ENCODE measurements at places on chromosomes 3 and 15.

DNA sequence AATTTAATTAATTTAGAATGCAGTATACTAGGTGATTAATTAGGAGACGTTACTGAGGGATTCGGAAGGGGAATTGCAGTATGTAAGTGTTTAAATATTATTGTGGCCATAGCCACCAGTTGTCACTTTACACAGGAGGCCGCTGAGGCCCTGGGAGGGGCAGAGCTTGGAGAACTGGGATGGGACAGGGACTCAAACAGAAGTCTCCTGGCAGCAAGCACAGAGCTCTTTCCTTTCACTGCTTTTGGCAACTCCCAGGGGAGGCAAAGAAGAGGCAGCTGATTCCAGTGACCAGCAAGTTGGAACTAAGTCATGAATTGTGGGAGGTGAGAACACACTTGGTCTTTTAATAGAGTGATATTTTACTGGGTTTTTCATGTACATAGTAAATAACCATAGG, 248.6 kb downstream of the RPLP1 start:
- DNase-seq, result peak; percentile 57

- DNase-seq, result no peak
Observed at GRCh38 chr3:97360804-97361203, 403.8 kb upstream of the ARL6 start.

DNA sequence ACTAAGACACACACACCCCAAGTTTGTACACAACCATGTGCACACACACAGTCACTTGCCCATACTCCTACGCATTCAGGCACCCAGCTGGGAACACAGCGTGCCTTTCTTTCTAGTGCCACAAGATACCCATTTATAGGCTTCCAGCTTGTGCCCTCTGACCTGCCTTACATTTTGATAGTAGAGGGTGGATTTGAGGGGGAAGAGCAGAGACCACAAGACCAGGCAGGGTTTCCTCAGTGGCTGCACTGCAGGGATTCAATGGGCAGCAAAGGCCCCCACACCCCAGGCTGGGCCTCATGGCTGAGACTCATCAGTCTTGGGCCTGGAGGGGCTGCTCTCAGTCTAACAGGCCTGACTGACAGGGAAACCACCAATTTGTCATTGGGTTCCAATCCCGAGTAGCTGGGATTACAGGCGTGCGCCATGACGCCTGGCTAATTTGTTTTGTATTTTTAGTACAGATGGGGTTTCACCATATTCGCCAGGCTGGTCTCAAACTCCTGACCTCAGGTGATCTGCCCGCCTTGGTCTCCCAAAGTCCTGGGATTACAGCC, 18.8 kb upstream of the ANKDD1A start:
- no peak for DNase-seq

DNA sequence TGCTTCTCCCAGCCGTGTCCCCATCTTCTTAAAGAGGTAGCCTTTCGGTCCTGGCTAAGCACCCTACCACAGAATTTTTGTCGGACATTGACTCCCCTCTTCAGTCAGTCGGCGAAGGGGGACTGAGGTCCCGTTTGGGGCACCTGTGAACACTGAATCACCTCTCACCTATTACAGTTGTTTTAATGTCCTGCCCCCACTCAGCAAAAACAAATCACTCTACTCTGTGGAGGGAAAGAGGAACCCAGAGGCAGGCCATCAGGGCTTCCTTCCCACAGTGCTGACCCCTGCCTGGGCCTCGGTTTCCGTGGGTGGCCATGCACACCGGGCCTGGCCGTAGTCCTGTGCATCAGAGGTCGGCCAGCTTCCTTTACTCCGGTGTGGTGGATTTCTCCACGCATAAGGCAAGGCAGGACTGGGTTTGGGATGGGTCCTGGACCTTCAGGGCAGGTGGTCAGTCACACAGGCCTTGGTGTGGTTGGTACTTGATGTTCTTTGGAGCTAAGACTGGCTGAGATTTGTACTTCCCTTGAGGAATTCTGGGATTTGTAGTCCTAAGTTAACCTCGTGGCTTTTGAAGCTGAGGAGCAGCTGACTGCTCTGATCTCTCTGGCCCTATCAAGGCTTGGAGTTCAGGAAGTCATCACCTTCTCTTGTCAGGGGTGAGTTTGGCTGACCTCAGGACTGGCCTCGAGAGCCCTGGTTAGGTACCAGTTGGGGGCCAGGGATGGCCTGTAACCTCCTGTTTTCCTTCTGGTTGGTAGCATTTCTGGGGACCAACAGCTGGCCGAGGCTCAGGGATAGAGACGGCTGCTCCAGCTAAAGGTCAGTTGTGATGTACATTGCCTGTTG, 627 bp upstream of the FAM131A start:
- peak; percentile 90 for DNase-seq

DNA sequence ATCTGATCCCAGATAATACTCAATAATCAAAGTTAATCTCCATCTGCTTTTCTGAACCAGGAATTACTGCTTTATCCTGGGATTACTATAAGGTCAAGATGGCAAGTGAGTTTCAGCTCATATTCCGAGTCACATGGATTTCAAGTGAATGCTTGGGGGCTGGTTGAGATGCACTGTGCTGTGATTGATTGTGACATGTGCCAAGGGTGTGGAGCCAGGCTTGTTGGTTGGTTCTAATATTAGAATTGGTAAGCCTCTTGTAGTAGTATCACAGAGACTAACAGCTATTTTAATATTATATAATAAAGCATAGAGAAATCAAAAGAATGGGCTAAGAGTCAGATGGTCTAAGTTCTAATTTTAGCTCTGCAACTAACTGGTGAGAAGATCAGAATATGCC, 74.2 kb upstream of the ICE2 start:
- peak; percentile 76 for DNase-seq

- no peak for DNase-seq
Observed at GRCh38 chr15:73540161-73540560, 93.0 kb downstream of the NPTN start.

DNA sequence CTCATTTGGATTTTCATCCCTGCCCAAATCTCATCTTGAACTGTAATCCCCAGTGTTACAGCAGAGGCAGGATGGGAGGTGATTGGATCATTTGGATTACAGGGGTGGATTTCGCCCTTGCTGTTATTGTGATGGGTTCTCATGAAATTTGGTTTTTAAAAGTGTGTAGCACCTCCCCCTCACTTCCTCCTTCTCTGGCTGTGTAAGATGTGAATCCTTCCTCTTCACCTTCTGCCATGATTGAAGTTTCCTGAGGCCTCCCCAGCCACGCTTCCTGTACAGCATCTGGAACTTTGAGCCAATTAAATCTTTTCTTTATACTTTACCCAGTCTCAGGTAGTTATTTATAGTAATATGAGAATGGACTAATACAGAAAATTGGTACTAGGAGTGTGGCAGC, 316.8 kb downstream of the PLCL2 start:
- DNase-seq, result no peak

DNA sequence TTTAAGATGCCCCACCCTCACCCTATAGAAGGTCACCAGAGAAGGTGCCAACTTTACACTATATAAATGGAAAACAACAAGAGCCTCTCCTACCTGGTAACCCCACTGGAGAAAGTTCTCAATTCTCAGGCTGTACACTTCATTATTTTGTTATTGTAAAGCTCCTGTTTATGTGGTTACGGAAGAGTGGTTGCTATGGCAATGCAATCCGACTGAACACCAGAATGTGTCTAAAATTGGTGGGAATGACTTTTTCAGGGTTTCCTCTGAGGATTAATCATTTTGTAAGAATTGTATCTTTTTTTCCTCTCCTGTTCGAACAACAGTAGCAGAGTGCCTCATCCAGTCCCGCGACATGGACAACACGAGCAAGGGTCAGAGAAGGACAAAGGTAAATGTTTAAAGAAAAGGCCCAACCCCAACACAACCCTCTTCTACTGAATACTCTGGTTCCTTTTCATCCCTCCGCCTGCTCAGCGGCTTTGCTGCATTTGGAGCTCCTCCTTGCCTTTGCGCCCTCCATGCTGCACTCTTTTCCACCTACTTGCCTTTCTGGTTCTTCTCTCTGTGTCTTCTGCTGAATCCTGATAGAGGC, 45.3 kb downstream of the DGKG start:
- peak; percentile 16 for DNase-seq

- no peak for DNase-seq
Observed at GRCh38 chr15:95162069-95162468, 930.7 kb downstream of the MCTP2 start.

GRCh38 chr3:123791073-123791370, 93.1 kb downstream of the MYLK start:
- DNase-seq, result no peak

- DNase-seq, result peak; percentile 79
Observed at GRCh38 chr3:132343018-132343612, 25.9 kb downstream of the ACP3 start.

DNA sequence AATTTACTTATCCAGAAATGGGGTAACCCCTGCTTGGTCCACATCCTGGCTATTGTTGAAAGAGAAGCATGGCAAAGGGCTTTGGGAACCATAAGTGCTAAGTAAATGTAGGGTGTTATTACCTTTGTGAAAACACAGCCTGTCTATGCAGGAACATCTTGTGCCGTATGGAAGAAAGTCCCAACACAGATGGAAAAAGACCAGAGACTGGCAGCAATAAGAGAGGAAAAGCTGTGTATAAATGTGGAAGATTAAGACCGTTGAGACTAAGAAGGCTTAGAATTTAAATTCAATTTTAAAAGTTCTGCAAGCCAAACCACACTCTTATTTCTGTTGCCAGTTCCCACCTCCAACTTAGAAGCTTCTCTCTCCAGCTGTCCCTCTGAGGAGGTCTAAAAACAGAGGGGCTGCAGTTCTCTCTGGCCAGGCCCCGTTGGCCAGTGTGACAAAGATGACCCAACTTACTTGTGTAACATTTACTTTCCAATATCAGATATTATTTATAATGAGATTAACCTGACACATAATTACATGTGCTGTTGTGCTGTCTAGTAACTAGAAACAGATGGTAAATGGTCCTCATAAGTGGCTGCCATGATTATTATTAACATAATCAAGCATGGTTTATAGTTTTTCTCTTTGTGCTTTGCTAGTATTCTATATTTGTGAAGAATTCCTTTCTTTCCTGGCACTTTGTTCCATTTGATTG, 7.0 kb downstream of the MINDY4B start:
- DNase-seq, result peak; percentile 36

DNA sequence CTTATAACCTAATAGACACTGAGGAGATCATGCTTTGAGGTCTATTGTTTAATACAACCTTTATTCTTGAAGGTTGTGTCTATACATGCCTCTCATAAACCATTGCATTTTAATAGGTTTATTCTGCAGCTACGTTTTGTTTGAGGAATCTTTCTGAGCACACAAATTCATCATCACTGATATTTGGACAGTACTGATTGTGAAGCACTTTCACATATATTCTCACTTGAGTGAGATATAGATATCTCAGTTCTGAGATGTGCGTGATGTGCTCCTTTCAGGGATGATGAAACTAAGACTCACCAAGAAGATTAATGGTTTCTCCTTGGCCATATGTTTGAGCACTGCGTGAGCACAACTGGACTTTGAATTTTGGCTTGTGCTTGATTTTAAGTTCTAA, 374.4 kb downstream of the LPP start:
- no peak for DNase-seq

DNA sequence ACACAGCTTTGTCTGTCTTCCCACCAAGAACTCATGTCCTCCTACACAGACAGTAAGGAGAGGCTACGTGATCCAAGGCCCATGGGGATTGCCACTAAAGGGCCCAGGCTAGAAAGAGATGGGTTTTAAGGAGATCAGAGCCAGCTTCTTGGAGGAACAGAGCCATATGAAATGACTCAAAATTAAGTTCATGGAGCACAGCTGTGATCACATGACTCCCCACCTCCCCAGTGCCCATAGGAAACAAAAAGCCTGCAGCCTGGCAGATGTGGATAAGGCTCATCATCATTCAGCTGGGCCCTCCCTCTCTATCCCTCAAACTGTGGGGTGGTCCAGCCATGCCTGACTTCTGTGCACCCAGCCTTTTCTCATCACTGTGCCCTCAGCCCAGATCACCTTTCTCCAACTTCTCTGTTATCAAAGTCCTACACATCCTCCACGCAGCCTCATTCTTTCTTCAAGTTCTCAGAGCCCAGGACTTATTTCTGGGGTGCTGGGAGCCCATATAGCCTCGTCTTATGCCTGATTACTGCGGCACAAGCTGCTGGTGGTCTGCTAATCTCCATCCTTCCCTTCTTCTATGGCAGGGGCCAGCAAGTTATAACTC, 137.6 kb downstream of the SMAD6 start:
- DNase-seq, result no peak

DNA sequence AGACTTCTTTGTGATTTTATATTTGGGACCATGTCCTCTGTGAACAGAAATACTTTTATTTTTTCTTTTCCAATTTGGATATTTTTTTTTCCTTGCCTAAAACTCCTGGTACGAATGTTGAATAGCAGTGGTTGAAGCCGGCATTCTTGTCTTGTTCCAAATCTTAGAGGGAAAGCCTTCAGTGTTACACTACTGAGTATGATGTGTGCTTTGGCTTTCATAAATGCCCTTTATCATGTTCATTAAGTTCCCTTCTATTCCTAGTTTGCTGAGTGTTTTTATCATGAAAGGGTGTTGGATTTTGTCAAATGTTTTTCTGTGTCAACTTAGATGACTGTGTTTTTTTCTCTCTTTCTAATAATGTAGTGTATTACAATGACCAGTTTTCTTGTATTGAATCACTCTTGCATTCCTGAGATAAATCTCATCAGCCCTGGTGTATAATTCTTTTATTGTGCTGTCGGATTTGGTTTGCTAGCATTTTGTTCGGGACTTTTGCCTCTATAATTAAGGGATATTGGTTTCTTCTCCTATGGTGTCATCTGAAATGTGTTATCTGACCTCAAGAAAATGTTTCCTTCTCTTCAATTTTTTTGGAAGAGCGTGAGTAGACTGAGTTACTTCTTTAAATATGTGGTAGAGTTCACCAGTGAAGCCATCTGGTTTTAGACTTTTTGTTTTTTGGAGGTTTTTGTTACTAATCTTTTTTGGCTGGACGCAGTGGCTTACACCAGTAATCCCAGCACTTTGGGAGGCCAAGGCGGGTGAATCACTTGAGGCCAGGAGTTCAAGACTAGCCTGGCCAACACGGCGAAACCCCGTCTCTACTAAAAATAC, 33.3 kb downstream of the MAP1A start:
- peak; percentile 4 for DNase-seq

GRCh38 chr15:44727485-44728231, 8.7 kb upstream of the TRIM69 start:
- DNase-seq, result peak; percentile 7
